Left ventricle myocardium inferior (tissue), 1 donor: ENCODE measurements at places on chromosomes 16 and 17.

GRCh38 chr16:29114574-29114973, 129.7 kb downstream of the LAT start:
- no peaks in the 10 kb centered on the region for H3K36me3 ChIP-seq
- peaks cover 25% of the 10 kb centered on the region for H3K4me1 ChIP-seq
- DNase-seq = no peak

- H3K4me1 ChIP-seq = peaks cover 31% of the 10 kb centered on the region
- H3K27ac ChIP-seq = peak overlapping the region; percentile 56
- no peaks in the 10 kb centered on the region for H3K27me3 ChIP-seq
- no peak overlapping the region for H3K4me3 ChIP-seq
Observed at GRCh38 chr17:80394629-80395216, 20.2 kb upstream of the ENDOV start.

DNA sequence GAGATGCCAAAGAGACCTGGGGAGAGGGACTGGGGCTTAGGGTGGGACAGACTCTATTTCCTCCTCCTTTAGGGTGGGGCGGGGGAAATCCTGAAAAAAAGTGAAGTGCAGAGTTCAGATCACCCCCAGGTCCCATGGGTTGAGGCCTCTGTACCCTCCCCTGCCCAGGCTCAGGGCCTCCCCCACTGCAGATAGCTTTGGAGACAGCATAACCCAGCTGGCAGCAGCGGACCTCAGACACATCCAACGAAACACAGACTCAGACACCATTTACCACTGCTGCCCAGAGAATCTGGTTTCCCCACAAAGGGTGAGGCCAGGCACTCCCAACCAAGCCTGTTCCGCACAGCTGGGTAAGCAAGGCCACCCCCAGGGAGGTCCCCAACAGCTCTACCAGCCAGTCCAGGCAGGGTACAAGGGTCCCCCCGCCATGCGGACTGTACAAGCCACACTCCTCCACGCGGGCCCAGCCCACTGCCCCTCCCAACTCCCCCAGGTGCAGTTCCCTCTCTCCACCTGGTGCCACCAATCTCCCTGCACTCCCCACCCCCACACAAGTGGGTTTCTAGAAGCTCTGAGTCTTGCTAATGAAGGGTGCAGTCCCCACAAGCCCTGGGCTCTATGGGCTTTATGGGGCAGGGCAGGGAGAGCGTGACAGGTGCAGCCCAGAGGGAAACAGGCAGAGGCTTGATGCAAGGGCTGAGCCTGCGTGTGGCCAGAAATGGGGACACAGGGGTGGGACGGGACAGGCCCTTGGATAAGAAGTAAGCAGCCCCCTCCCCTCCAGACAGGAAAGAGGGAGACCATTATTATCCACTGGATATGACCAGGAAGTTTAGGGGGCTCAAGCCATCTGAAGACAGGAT, 8.9 kb downstream of the RHBDF2 start:
- H3K4me1 ChIP-seq = peaks cover 64% of the 10 kb centered on the region
- no peak for DNase-seq
- H3K36me3 ChIP-seq = peaks cover 5% of the 10 kb centered on the region
- H3K27ac ChIP-seq = peak overlapping the region; percentile 84

DNA sequence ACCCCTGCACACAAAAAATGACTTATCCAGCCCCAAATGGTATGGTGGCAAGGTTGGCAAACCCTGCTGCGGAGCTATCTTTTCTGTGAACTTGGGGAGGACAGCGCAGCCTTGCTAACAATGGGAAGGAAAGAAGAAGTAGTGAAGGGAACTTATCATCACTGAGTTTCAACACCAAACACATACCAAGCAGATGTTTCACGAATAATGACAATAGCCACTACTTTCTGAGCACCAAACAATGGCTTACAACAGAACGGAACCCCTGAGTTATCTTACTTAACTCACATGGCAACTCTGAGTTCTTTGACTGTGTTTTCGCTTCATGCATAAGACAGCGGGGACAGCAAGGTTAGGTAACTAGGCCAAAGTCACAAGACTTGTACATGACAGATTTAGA, 148.9 kb downstream of the XYLT1 start:
- no peaks in the 10 kb centered on the region for H3K27me3 ChIP-seq
- H3K36me3 ChIP-seq = no peaks in the 10 kb centered on the region
- no peaks in the 10 kb centered on the region for H3K4me1 ChIP-seq
- H3K27ac ChIP-seq = no peak overlapping the region
- no peak overlapping the region for H3K4me3 ChIP-seq

DNA sequence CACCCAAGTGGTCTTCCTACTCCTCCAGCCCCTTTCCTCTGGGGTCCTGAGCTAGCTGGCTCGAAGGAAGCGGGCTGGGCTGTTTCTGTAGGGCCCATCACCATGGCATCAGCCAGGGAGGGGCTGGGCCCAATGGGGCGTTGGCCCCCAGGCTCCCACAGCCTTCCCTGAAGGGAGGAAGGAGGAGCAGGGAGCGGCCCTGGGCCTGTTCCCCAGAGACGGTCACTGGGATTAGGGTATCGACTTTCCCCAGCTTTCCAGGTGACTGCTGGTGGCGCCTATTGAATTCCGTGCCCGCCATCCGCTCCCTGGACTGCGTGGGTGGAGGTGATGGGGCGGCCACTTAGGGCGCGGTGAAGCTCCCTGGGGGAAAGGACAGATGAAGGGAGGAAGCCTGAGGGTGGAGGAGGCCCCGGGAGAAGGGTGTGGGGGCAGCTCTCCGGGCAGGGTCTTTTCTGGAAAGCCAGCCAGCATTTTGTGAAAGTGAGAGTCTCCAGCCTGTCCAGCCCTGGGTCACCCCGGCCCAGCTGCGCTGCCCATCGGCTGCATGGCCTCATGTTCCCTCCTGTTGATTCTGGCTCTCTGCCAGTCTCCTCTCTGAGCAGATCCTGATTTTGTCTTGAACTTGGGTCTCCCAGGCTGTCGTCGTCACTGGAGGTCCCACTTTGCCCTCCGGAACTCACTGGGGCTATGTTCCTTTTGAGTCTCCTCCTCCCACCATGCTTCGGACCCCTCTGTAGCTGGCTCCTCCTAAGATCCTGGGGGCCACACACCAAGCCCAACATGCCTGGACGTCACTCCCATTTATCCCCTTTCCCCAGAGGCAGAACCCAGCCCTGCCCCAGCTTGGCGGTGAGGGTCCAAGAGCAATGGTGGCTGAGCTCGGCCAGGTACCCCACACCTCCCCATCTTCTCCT, 9.8 kb downstream of the NHERF1 start:
- no peaks in the 10 kb centered on the region for H3K27me3 ChIP-seq
- H3K27ac ChIP-seq = peak overlapping the region; percentile 78
- H3K4me1 ChIP-seq = peaks cover 75% of the 10 kb centered on the region
- peak; percentile 45 for DNase-seq
- H3K4me3 ChIP-seq = peak overlapping the region; percentile 34
